ENCODE measurements at places on chromosomes 4 and X.

DNA sequence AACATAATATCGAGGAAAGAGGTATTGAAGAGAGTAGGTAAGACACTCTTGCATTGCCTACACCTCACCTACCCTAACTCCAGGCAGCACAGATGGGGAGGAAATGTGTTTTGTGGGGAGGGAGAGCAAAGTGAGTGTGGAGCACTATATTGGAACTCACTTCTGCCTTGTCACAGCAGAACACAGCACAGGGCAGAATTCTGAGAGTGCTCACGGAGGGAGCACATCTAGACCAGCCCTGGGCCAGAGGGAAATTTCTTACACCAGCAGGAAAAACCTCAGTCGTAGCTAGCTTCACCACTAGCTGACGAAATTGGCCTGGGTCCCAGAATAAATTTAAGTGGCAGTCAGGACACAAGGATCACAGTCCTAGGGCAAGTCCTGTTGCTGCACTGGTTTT, 517.3 kb downstream of the TMA16 start:
- no peak for DNase-seq

- DNase-seq: no peak
These were observed 13.1 kb upstream of the ETNPPL start for GRCh38 chr4:108775921-108776320.

GRCh38 chr4:69485130-69485529, 10.6 kb downstream of the UGT2B4 start:
- no peak for DNase-seq

DNA sequence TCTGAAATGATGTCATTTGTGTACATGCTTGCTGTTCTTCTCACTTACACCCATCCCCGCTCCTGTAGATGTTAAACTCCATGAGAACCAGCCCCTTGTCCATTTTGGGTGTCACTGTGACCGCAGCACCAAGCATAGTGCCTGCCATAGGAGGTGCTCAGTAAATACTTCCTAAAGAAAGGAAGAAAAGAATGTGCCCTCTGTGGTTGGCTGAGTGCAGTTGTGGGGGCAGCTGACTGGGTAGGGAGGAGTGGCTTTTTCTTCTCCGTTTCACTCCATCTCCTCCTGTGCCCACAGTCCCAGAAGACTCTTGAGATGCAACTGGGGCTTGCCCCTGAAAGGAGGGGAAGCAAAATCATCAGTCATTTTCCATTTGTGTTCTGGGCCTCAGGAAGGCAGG, 25.5 kb downstream of the PHEX start:
- DNase-seq: no peak

DNA sequence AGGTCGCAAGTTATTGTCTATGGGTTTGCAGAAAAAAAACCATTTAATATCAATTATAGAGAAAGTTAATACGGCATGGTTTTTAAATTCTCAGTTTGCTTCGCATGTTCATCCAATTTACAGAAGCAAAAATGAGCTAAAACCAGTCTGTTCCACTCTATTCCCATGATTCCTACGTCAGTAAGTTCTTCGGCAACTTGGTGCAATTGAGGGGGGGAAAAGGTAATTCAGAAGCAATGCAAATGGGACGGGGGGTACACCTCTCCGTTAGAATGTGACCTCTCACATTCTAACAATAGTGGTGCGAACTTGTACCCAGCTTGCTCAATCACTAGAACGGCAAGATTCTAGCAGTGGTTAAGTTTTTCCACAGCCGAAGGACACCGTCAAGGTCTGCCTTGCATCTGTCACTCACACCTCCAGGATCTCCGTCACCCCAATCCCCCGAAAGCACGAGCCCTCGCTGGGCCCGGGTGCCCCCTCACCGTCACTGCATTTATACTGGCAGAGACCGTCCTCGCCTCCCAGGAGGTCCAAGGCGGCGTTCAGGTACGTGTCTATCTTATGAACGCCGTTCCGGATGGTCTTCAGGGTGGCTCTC, 653 bp downstream of the PLA2G12A start:
- peak; percentile 1 for DNase-seq

GRCh38 chrX:76155786-76156185, 17.1 kb upstream of the PBDC1 start:
- no peak for DNase-seq

DNA sequence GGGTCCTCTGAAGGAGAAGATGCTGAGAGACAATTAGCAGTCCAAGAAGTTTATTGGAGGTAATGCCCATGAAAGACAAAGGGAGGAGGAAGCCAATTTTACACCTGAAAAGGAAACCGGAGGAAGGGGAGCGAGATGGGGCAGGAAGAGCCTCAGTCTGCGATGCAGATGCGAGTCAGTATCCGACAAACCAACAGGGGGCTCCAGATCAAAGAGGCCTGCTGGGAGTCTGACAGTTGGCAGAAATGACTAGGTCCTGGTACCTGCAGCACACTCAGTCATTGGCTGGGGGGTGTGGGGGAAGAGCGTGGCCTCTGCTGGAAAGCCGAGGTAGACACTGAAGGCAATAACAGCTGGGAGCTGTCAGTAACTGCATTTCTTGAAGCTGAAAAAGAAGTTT, 231.1 kb upstream of the CENPE start:
- DNase-seq: no peak

DNA sequence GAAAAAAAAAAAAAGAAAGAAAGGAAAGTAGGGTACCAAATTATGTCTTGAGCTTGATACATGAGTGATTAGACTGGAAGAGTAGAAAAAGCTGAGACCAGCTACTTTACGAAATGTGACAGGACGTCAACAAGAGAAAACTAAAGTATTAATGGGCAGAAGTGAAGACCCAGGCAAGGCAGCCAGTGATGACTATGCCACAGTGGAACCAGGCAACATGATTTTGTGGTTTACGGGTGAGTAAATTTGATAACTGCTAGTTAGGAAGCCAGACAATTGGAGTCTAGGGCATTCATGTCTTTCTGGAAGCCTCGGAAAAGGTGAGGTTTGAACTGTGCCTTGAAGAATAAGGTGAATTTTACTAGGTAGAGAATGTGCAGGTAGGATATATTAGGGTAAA, 326.4 kb downstream of the TENM3 start:
- DNase-seq: no peak

GRCh38 chr4:143438710-143439109, 74.8 kb upstream of the SMARCA5 start:
- DNase-seq: no peak

DNA sequence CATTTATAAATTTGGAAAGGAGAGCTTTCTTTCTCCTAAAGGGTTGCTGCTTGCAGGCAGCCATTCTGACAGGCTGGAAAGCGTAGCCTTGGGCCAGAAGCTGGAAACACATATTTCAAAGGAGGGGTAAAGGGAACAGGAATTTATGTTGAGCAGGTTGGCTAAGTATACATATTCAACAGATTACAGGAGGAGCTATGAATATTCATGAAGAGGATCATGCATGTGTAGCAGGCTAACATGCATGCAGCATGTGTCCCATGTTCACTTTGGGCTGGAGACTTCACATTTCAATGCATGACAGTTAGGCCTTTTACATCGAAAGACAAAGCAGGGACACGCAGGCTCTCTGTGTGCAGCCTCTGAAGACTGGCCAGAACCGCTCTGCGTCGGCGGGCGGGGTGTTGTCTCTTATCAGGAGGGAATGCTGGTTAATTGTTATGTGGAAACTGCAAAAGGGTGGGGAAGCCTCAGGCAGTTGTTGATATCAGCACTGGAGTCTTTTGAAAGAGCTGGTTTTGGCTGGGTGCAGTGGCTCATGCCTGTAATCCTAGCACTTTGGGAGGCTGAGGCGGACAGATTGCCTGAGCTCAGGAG, 31.5 kb downstream of the CASP3 start:
- no peak for DNase-seq

DNA sequence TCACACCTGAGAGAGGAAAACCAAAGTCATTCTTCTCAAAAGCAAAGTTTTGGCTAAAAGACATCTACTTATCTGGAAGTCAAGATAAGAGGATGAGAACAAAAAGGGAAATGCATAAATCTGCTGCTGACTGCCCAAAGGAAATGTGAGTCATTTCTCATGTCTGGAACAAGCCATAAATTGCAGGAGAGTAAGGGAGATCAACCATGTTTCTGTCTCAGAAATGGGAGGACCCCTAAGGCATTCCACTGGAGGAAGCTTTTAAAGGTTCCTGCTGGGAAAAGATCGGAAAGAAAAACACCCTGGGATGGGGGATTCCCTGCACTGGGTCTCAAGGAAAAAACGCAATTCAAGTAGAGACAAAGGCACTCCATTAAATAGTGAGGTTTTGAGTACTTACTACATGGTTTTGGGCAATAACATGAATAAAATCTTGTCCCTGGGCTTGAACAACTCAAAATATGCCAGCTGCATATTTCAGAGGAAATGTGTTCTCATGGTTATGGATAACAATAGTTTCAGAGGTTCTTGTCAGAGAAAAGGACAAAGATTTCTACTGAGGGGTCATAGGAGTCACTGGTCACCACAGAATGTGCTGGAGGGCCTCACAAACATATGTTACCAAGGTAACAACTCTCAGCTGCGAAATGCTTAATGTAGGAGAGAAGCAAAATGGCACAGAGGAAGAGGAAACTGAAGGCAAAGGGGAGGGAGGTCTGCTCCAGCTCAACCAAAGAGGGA, 19.3 kb downstream of the GPR143 start:
- no peak for DNase-seq

GRCh38 chrX:110173192-110174175, 144.4 kb downstream of the AMMECR1 start:
- DNase-seq: no peak

All from stimulated activated CD4-positive, alpha-beta T cell treated with anti-CD3 and anti-CD28 coated beads, Interleukin-1b, Interleukin-23, amount 100 ng/mL, for 1 hour (primary cell).